ENCODE measurements at places on chromosomes 7 and 10.

DNA sequence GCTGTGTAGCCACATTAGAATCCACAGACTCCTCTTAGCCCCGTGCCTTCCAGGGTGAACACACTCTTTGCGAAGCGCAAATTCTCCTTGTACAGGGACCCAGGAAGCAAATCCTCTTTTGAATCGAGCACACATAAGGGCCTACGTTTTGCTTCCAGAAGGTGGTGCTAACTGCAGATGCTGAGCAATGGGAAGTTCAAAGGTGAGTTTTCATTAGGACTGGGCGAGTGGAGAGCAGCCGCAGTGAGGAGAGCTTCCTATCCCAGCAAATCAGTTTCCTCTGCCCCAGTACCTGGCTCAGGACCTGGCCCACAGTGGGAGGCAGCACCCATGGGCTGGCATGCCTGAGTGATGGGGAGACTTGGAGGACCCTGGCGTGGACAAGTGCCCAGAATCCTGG lies 23.5 kb upstream of the GPR26 start:
- DNase-seq: no peak
- no peaks in the 10 kb centered on the region for H3K4me1 ChIP-seq
- peaks cover 29% of the 10 kb centered on the region for H3K27me3 ChIP-seq
- no peak overlapping the region for H3K4me3 ChIP-seq
- no peaks in the 10 kb centered on the region for H3K36me3 ChIP-seq

GRCh38 chr10:77943121-77943901 lies 16.8 kb upstream of the DLG5 start:
- no peaks in the 10 kb centered on the region for H3K27me3 ChIP-seq
- no peaks in the 10 kb centered on the region for H3K36me3 ChIP-seq
- DNase-seq: no peak
- peak overlapping the region; percentile 43 for H3K27ac ChIP-seq

DNA sequence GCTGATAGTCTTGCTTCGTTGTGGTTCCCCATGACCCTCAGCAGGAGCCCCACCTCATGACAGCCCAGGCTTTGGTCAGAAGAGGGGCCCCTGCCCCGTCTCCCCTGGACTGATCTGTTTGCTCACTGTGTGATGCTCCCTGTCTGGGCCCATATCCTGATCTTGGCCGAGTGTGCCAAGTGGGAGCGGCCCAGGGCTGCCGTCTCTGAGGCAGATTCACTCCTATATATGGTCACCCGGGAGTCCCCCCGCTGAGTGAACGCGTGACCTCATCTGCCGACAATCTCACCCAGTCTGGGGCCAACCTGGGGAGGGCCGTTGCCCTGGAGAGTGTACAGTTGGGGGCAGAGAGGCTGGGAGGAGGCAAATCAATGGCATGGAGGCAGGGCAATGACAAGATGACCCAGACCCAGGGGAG lies 34.5 kb downstream of the PPIF start:
- H3K4me1 ChIP-seq: peaks cover 10% of the 10 kb centered on the region
- H3K27ac ChIP-seq: peak overlapping the region; percentile 89
- H3K27me3 ChIP-seq: no peaks in the 10 kb centered on the region
- DNase-seq: peak; percentile 57

DNA sequence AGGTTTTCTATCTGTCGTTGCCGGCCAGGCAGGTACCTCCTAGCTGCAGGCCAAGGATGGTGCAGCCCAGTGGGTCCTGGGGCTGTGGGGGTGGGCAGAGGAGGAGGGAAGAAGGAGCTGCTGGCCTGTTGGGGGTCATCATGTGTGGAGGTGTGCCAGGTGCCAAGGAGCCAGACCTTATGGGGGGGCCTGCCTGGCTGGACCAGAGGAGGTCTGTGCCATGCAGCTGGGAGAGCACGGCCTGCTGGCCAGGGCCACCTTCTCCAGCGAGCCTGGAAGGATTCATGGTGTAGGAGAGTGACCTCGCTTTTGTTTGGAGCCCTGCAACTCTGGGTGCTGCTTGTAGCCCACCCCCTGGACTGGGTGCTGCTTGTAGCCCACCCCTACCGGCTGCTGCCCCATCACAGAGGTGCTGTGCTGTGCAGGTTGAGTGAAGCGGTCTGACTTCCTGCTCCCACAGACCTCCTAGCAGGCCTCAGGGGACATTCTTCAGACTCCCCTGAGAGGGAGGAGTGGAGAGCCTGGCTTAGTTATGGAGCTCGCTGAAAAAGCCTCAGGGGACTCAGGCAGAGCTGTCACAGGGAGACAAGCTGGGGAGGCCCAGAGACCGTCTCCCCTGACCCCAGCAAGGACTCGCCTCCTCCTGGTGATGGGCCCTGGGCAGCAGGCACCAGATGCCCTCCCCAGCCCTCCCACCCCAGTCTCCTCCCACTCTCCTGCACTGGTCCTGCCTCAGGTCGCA lies 67.7 kb upstream of the AQP1 start:
- H3K36me3 ChIP-seq: peaks cover 9% of the 10 kb centered on the region
- H3K4me3 ChIP-seq: no peak overlapping the region
- peak; percentile 8 for DNase-seq
- H3K27me3 ChIP-seq: no peaks in the 10 kb centered on the region
- H3K27ac ChIP-seq: no peak overlapping the region

GRCh38 chr10:54559498-54559897 lies 241.5 kb downstream of the PCDH15 start:
- no peaks in the 10 kb centered on the region for H3K27me3 ChIP-seq
- H3K27ac ChIP-seq: no peak overlapping the region
- H3K4me1 ChIP-seq: no peaks in the 10 kb centered on the region
- no peaks in the 10 kb centered on the region for H3K36me3 ChIP-seq
- no peak overlapping the region for H3K4me3 ChIP-seq

DNA sequence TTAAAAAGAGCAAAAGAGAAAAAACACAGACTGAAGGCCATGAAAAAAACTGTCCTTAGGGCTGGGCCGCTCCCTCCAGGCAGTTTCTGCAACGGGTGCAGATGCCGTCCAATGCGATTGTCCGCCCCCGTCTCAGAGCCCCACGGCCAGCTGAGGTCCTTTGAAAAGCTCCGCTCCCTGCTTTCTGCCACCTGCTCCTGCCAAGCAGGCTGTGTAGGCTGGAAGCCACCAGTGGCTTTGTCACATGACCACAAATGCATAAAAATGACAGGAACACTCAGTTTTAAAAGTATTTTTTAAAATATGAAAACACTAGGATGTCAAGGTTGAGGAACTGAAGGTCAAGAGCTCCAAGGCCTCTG lies 71.7 kb downstream of the AMZ1 start:
- H3K27me3 ChIP-seq: no peaks in the 10 kb centered on the region
- no peak overlapping the region for H3K4me3 ChIP-seq
- peak overlapping the region; percentile 62 for H3K27ac ChIP-seq
- DNase-seq: no peak
- H3K4me1 ChIP-seq: peaks cover 56% of the 10 kb centered on the region
- peaks cover 30% of the 10 kb centered on the region for H3K36me3 ChIP-seq

- H3K27ac ChIP-seq: no peak overlapping the region
- DNase-seq: no peak
- H3K4me3 ChIP-seq: peak overlapping the region; percentile 40
- H3K27me3 ChIP-seq: no peaks in the 10 kb centered on the region
- H3K4me1 ChIP-seq: peaks cover 45% of the 10 kb centered on the region
Measured at GRCh38 chr7:151231080-151231479, 1.2 kb upstream of the CHPF2 start.

DNA sequence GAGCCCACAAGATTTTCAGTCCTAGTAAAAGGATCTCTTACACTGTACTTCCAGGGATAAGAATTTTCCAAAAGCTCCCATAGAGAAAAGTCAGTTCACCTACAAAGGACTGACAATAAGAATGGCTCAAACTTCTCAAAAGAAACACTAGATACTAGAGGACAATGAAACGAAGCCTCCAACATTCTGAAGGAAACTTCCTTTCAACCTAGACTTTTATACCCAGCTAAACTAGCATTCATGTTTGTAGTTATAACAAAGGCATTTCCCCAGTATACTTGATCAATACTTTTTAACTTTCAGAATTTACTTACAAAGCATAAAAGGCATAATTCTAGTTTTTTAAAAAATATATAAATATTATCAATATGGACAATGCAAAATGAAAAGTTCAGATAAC lies 41.0 kb upstream of the DNAAF5 start:
- H3K36me3 ChIP-seq: peaks cover 54% of the 10 kb centered on the region
- H3K27ac ChIP-seq: no peak overlapping the region
- no peaks in the 10 kb centered on the region for H3K27me3 ChIP-seq
- H3K4me1 ChIP-seq: no peaks in the 10 kb centered on the region
- no peak overlapping the region for H3K4me3 ChIP-seq
- no peak for DNase-seq

- no peaks in the 10 kb centered on the region for H3K4me1 ChIP-seq
- peaks cover 21% of the 10 kb centered on the region for H3K36me3 ChIP-seq
- DNase-seq: no peak
- no peak overlapping the region for H3K4me3 ChIP-seq
Measured at GRCh38 chr10:11304906-11305585, 287.4 kb downstream of the CELF2 start.

DNA sequence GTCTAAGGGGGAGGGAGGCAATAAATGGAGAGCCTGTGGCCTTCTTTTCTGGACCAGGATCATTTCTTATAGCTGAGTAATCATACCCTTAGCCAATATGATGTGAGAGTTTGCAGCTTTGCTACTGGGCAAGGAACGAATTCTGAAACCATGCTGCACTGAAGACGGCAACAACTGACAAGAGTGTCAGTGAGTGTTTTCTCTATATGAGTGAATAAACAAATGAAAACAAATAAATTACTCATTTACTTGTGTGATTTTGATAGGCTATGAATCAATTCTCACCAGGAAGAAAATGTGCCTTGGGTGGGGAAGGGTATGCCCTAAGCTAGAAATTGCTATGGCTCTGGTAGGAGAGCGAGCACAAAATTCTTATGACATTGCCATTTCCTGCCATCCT lies 79.4 kb upstream of the LRRN3 start:
- H3K27ac ChIP-seq: no peak overlapping the region
- H3K36me3 ChIP-seq: no peaks in the 10 kb centered on the region
- no peak for DNase-seq
- H3K27me3 ChIP-seq: no peaks in the 10 kb centered on the region
- no peak overlapping the region for H3K4me3 ChIP-seq

DNA sequence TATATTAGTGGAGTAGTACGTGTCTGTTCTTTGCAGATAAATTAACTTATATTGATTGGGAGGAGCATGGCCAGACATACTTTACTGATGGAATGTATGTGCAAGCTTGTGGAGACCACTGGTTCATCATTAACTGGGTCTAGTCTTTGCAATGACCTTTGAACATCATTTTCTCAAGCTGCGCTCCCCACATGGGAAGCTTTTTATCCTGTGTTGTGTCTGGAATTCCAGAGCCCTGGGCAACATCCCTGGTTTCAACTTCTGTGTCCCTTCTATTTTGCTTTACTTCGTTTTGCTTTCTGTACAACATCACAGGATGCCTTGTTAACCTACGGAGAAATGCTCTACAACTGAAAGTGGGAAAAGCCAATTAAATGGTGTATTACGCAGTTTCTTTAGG lies 38.3 kb downstream of the MACROH2A2 start:
- H3K4me1 ChIP-seq: no peaks in the 10 kb centered on the region
- DNase-seq: no peak
- H3K27me3 ChIP-seq: no peaks in the 10 kb centered on the region
- no peak overlapping the region for H3K4me3 ChIP-seq
- H3K27ac ChIP-seq: no peak overlapping the region

- no peak overlapping the region for H3K4me3 ChIP-seq
- DNase-seq: no peak
- peaks cover 3% of the 10 kb centered on the region for H3K27me3 ChIP-seq
- no peaks in the 10 kb centered on the region for H3K36me3 ChIP-seq
Measured at GRCh38 chr10:120097766-120098165, 205.2 kb downstream of the SEC23IP start.

DNA sequence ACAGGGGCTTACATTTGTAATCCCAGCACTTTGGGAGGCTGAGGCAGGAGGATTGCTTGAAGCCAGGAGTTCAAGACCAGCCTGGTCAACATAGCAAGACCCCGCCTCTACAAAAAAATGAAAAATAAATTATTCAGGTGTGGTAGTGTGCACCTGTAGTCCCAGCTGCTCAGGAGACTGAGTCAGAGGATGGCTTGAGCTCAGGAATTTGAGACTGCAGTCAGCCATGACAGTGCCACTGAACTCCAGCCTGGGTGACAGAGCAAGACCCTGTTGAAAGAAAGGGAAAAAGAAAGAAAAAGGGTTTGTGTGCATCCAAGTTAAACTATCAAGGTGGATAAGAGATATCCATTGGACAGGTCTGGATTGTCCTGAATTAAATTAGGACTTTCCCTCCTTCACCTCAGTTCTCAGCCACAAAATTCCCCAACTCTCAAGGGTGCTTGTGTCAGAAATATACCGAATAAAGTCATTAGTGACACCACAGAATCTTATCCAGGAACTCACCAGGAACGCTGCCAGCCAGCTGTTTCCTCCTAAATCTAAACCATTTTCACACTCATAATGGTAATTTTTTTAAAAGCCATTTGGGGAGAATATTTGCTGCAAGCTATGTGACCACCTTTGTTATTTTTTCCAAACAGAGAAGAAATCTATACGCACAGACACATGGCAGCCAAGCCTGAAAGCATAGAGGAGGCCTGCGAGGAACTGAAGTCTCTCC lies 12.0 kb downstream of the AFAP1L2 start:
- H3K36me3 ChIP-seq: no peaks in the 10 kb centered on the region
- DNase-seq: no peak
- H3K27ac ChIP-seq: no peak overlapping the region
- no peak overlapping the region for H3K4me3 ChIP-seq

DNA sequence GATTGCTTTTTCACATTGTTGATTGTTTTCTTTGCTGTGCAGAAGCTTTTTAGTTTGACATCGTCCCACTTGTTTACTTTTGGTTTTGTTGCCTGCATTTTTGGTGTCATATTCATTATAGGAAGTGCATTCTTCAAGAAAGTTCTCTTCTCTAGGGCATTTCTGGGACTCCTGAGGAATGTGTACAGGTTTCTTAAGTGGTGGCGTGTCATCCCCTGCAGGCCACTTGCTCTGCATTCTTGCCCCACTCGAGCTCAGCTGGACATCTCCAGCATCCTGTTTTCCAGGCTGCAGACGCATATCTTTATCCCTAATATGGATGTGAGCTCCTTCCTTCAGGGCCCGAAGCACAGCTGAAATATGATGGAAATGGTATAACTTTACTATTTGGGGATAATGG lies 255.6 kb upstream of the HABP2 start:
- H3K27ac ChIP-seq: no peak overlapping the region
- H3K27me3 ChIP-seq: no peaks in the 10 kb centered on the region
- peaks cover 23% of the 10 kb centered on the region for H3K4me1 ChIP-seq
- H3K4me3 ChIP-seq: no peak overlapping the region
- DNase-seq: no peak
- H3K36me3 ChIP-seq: no peaks in the 10 kb centered on the region

GRCh38 chr10:118957966-118958365 lies 71.5 kb upstream of the NANOS1 start:
- no peaks in the 10 kb centered on the region for H3K27me3 ChIP-seq
- peaks cover 42% of the 10 kb centered on the region for H3K4me1 ChIP-seq
- H3K4me3 ChIP-seq: no peak overlapping the region
- DNase-seq: peak; percentile 24
- no peak overlapping the region for H3K27ac ChIP-seq
